Activated CD4-positive, alpha-beta T cell treated with anti-CD3 and anti-CD28 coated beads for 48 hours (primary cell): ENCODE measurements at places on chromosomes 5 and 9.
A peak's percentile ranks its signal among the peaks of the same experiment; 100 is the strongest.

DNA sequence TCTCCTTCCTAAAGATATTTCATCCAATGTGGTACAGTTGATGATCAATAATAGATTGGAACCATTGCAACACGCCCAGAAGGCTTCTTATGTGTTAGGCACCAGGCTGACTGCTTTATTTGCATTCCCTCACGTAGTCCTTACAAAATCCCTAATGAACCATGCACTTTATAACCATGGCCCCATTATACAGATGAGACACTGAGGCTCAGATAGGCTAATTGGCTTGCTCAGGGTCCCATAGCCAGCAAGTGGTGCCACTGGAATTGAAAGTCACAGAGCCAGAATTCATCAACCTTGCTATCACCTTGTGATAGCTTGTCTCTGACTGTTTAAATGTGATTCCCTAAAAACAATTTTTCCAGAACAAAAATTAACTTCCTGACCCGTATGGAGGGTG, 27.8 kb upstream of the RAI14 start:
- no peak for DNase-seq

DNA sequence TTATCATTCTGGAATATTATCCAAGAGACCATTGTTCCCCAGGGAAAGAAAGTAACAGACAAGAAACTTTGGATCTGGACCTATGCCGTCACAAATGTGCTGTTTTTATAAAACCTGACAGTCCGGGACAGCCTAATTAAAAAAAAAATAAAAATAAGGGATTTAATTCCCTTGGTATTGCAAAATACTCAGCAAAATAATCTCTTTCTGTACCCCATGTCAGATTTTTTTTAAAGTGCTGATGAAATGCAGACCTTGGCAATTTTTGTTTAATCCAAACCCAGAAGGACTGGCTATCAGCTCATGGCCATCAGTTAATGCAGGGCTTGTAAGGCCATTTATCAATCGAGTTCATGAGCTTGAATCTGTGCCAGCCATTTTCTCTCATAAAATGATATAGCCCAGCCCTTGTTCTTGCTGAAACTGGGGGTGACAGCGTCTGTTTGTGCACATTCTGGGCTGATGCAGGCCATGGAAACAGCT, 162.7 kb upstream of the S1PR3 start:
- no peak for DNase-seq

DNA sequence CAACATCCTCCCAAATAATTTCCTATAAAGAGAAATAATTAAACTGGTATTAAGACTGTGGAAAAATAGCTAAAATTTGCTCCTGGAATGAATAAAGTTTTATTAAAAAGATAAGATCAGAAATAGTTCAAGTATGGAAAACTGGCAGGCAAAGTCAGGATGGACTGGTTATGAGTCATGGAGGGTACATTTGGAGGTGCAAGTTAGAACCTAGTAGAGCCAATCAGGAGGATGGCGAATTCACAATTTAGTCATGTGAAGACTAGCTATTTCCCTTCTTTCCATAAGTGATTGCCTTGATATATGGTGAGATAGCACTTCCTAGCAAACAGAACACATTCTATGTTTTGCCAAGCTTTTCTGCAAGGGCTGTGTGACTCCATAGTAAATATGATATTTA, 1303.5 kb downstream of the EFNA5 start:
- DNase-seq = no peak

DNA sequence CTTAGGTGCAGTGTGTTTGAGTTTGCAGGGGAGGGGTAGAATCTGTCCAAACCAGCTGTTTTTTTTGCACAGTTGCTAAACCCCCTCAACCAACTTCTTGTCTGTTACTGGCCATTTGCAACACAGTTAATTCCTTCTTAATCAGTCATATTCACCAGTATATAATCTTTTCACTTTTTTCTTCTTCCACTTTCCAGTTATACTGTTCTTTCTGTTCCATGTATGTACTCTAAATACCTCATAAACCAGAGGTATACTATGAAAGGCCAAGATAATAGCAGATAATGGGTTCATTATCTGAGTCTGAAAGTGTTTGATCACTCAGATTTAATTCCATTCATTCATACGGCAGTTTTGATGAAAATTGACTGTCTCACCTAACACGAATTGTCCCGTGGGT, 11.1 kb downstream of the SMAD5 start:
- DNase-seq = no peak

- DNase-seq = no peak
Measured at GRCh38 chr9:83636813-83637212, 13.9 kb downstream of the IDNK start.

- no peak for DNase-seq
Measured at GRCh38 chr5:20020247-20020646, 32.2 kb upstream of the CDH18 start.

GRCh38 chr5:65969539-65970393, 43.4 kb downstream of the ERBIN start:
- no peak for DNase-seq

GRCh38 chr9:35236692-35237091, 74.9 kb downstream of the UNC13B start:
- no peak for DNase-seq

- peak; percentile 69 for DNase-seq
Measured at GRCh38 chr9:128192601-128193371, 1.4 kb upstream of the CIZ1 start.

- no peak for DNase-seq
Measured at GRCh38 chr5:82313016-82313415, 34.9 kb upstream of the RPS23 start.

DNA sequence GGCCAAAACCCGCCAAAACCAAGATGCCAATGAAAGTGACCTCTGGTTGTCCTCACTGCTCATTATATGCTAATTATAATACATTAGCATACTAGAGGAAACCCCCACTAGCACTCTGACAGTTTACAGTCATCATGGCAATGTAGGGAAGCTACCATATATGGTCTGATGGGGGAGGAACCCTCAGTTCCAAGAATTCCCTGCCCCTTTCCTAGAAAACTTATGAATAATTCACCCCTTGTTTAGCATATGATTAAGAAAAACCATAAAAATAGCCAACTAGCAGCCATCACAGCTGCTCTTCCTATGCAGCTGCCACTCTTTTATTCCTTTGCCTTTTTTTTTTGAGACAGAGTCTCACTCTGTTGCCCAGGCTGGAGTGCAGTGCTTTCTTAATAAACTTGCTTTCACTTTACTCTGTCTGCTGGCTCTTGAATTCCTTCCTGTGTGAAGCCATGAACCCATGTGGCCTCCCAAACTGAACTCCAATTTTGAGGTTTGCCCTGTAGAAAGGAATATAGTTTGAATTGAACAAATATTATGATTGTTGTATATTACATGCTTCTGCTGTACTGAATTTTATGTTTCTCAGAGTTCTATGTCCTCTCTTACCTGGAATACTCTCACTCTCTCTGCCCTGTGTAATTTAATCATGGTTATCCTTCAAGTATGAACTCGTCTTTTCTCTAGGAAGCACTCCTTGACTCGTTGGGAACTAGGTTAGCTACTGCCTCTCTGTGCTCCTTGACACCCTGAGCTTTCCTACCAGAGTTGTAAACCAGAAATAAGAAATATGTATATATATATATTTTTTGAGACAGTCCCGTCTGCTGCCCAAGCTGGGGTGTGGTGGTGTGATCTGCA, 59.8 kb downstream of the KIAA1958 start:
- DNase-seq = peak; percentile 4

DNA sequence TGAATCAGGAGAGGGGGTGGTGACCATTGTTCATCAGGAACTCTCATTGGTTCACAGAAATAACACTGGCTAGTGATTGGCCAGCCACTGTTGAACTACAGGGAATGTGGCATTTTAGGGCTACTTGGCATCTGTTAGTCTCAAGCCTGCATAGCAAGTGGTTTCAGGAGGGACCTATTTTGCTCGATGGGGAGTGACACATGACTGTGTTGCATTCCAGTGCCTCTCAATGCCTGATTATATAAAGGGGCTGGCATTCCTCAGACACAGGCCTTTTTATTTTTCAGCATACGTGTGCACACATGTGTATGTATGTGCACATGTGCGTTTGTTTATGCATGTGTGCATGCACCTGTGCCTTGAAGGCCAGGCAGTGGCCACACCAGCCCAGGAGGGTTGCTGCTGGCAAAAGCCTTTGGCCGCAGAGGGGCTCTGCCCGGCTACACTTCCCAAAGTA, 23.2 kb downstream of the FGD3 start:
- no peak for DNase-seq

DNA sequence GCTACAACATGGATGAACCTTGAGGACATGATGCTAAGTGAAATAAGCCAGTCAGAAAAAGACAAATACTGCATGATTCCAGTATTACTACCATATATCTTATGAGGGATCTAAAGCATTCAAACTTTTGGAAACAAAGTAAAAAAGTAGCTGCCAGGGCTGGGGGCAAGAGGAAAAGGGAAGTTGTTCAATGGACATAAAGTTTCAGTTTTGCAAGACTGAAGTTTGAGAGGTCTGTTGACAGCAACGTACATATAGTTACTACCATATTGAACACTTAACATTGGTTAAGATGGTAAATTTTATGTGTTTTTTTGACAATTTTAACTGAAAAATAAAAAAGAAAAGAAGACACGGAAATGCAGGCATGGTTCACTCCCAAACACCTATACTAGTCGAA, 77.6 kb downstream of the MAPKAP1 start:
- DNase-seq = no peak

DNA sequence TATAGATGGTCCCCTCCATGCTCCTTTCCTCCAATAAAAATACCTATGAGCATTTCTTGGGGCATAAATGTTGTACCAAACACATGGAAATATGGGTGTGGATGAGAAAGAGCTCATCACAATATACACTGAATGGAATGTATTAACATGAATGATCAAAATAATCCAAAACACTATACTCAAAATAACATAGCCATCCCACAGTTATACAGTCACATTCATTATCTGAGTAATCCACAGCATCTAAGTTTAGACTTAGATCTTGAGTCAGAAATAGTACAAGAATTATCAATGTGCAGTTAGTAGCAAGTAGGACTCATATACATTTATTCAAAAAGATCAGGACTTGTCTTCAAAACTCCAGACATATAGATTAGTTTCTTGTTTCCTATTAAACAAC, 175.2 kb upstream of the NREP start:
- DNase-seq = no peak

DNA sequence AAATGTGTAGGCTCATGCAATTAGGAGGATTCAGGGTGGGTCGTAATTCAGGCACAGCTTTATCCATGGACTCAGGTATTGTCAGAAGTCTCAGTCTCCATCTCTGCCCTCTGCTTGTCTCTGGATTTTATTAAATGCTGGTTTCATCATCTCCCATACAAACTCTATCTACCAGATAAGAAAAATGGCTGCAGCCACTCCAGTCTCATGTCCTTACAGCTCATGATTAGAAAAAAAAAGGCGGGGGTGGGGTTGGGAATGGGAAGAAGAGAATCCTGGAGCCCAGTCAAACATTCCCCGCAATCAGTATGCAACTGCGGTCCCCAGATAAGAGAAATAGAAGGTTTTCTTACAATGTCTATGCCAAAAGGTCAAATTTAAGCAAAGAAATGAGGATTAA, 7.6 kb upstream of the FBXO38 start:
- no peak for DNase-seq

GRCh38 chr5:53963958-53964357, 346.4 kb downstream of the ARL15 start:
- no peak for DNase-seq

DNA sequence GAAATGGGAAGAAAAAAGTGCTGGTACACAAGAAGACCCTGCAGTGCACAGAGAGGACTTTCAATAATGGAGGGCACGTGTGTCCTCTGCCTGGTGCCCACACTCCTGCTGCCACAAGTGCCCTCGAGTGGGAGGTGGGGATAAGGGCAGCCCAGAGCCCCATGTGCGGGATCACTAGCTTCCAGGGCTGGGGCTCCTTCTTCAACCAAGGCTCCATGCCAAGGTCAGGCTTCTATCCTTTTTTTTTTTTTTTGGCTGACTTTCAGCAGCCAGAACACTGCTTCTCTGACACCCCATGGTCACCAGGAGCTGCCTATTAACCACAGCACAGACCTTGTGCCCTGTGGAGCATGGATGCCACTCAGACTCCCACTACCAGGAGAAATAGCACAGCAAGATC, 7.5 kb downstream of the ACSL6 start:
- no peak for DNase-seq

- DNase-seq = peak; percentile 6
Measured at GRCh38 chr5:88826646-88827585, 56.1 kb downstream of the MEF2C start.

- DNase-seq = no peak
Measured at GRCh38 chr5:33362915-33363314, 77.8 kb upstream of the TARS1 start.

GRCh38 chr9:82987370-82988189, 75.4 kb downstream of the RASEF start:
- no peak for DNase-seq

DNA sequence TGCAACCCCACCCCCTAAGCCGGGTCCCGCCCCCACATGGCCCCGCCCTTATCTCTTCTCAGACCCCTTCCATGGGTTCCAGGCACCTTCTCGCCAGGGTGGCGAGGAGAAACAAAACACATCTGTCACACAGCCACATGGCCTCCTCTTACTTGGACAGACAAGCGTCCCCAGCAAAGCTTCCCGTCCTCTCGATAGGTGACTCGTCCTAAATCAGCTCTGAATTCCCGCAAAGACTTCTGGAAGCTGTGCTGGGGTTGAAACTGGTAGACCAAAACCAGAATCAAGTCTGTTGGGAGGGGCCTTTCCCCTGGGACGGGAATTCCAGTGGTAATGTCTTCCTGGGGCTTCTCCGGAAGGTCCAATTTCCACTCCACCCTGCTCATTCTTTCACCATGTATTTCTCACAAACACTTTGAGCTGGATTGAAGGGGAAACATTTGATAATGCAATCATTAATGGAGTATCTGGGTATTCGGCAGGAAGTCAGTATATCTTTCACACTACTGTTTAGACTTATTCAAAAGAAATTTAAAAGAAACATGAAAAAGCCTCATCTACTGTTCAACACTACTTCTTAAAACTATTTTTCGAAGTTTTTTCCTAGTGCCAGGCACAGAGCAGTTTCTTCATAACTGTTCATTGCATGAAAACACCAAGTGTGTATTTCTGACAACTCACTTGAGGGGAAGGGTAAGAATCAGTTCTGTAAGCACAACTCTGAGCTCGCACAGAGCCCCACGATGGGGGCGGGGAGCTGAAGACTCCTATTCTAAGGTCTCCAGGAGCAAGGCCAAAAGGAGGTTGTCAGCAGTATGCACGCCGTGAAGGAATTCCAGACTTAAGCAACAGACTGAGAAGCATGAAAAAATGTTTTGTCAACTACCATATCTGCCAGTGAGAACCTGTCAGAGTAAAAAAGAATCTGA, 644 bp upstream of the CTNNAL1 start:
- DNase-seq = no peak

DNA sequence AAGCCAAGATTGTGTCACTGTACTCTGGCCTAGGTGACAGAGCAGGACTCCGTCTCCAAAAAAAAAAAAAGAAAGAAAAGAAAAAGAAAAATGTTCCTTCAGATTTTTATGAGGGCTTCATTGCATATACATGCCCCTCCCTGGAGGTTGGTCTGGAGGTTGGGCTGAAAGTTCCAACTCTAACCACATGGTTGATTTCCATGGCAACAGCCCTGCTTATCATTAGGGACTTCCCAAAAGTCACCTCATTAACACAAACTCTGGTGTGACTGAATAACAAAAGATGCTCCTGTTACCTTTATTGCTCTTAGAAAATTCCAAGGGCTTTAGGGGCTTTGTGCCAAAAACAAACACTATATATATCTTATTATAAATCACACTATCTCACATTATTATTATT, 113.8 kb downstream of the TMC1 start:
- DNase-seq = peak; percentile 13

- no peak for DNase-seq
Measured at GRCh38 chr9:126390923-126391322, 64.3 kb downstream of the MVB12B start.

- DNase-seq = no peak
Measured at GRCh38 chr5:161283296-161283695, 263.2 kb downstream of the GABRB2 start.
